ENCODE measurements at places on chromosomes 12 and 14.

GRCh38 chr14:77083082-77083481 lies 15.0 kb upstream of the CIPC start:
- DNase-seq = no peak

GRCh38 chr12:12839873-12840579 lies 26.9 kb downstream of the DDX47 start:
- no peak for DNase-seq

- no peak for DNase-seq
These were observed 1.3 kb downstream of the GPR65 start for GRCh38 chr14:88005978-88006851.

DNA sequence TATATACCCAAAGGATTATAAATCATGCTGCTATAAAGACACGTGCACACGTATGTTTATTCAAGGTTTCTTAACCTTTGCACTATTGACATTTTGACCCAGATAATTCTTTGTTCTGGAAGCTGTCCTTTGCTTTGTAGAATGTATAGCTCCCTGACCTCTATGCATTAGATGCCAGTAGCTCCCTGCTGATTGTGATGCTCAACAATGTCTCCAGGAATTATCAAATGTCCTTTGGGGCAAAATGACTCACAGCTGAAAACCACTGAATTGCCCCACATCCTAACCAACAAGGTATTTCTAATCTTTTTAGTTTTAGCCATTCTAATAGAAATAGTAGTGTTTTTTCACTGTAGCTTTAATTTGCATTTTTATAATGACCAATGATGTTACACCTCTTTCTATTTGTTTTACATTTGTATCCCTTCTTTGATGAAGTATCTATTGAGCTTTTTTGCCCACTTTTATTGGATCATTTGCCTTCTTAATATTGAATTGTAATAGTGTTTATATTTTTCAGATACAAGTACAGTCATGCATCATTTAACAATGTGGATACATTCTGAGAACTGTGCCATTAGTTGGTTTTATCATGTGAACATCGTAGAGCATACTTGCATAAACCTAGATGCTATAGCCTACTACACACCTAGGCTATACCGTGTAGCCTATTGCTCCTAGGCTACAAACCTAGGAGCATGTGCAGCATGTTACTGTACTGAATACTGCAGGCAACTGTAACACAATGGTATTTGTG lies 10.4 kb upstream of the NOPCHAP1 start:
- no peak for DNase-seq

- no peak for DNase-seq
These were observed 1.5 kb upstream of the CRIP2 start for GRCh38 chr14:105473033-105473676.

DNA sequence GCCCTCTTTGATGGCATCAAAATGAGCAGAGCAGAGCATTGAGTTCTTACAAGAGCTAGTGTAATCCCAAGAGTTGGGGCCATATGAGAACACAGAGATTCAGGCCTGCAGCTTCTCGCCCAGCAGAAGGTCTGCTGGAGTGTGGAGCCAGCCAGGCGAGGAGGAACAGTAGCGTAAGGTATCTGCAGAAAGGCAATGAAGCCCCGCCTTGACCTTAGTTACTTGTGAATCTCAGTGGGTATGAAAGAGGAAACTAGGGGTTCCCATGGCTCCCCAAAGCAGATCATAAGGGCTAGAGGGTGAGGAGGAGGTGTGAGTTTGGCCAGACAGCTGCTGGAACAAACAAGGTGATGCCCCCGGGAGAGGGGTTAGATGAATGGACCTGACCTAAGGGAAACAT lies 49.4 kb downstream of the SLC8A3 start:
- DNase-seq = no peak

DNA sequence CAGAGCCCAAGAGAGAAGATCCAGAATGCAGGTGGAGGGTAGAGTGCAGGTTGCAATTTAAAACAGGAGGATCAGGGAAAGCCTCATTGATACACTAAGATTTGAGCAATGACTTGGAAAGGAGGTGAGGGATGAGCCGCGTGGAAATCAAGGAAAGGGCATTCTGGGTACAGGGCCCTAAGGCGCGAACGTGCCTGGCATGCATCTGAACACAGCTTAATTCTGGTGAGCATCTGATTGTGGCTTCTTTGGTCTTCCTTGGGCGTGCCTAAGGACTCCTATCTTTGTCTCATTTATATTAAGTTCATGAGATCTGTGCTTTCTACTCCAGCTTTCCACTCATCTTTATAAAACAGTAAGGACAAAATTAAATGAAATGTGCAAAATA lies 79.3 kb downstream of the NTF3 start:
- DNase-seq = no peak

DNA sequence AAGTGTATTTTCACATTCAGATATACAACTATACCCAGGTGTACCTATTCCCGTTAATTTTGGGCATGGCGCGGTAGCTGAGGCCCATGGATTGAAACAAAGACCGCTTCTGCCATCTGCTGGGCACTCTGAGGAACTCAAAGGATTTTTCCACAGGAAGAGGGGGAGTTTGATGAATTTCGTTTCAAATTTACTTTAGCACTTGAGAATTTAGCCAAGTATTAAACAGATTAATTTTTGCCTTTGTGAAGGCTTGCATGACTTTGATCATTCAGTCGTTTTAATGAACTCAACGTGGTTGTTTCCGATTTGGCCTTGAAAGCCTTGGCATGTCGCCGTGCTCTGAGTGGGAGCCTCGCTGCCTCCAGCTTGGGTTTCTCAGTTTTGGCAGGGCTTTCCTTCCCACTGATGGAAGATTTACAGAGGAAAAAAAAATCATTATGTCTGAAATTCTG lies 153.2 kb upstream of the DDHD1 start:
- peak; percentile 58 for DNase-seq

GRCh38 chr12:2179953-2180736 lies 127.4 kb downstream of the CACNA1C start:
- DNase-seq = no peak

- DNase-seq = no peak
These were observed 10.2 kb downstream of the ARHGDIB start for GRCh38 chr12:14950982-14951746.

- DNase-seq = no peak
These were observed 249.2 kb downstream of the C12orf50 start for GRCh38 chr12:87779858-87780498.

GRCh38 chr12:129594098-129594497 lies 309.7 kb downstream of the TMEM132D start:
- DNase-seq = no peak

DNA sequence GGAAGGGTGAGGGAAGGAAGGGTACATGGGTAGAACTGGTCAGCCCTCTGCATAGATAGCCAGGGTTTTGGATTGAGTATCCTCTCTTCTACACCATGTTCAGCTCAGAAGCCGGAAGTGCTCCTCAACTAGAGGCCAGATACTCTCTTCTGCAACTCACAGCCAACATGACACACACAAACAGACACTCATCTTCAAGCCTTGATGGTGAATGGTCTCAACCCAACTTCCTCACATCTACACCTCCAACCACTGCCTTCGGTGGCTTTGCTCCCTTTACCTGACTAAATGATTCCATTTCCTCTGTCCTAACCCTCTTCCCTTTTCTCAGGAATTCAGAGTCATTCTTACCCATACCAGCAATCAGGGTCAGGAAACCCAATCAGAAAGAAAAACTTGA lies 7.6 kb upstream of the FKBP11 start:
- no peak for DNase-seq

GRCh38 chr14:68248481-68249255 lies 429.1 kb downstream of the RAD51B start:
- peak; percentile 13 for DNase-seq

DNA sequence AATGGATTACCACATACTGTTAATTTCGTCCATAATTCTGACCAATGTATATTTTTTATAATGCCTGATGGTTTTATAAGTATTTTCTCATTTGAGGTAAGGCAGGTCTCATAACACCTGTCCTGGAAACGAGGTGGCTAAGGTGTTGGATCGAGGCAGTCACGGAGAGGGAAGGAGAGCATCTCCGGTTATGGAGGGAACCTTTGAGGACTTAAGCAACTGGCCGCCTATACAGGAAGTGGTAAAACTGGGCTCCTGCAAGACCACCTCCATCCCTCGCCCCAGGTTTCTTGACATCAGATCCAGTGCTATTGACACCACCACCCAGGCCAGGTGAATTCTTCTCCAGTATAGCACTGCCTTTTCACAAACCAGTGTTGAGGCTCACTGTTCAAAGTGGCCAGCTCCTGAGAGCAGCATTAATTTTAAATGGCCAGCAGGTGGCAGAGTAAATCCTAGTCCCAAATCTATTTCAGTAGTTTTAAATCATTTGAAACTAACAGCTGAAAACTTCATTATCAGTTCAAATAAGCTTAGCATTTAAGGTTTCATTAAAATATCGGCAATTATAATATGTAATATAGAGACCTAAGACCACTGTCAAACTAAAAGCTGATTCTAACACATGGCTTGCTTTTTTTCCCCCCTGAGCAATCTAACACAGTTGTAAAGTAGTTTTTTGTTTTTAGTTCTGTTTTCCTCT lies 100.8 kb downstream of the PPM1A start:
- no peak for DNase-seq

- DNase-seq = no peak
These were observed 6.4 kb downstream of the AVPR1A start for GRCh38 chr12:63144556-63144955.

DNA sequence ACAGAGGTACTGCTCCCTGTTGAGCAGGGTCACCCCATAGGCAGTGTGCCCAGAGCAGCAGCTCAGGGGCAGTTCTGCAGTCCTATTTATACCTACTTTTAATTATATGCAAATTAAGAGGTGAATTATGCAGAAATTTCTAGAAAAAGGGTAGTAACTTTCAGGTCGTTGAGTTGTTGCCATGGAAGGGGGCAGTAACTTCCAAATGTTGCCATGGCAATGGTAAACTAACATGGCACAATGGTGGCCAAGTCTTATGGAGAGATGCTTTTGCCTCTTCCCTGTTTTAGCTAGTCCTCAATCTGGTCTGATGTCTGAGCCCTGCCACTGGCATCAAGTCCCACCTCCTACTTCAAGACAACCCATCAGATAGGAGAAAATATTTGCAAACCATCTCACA lies 30.4 kb upstream of the P2RX7 start:
- no peak for DNase-seq

DNA sequence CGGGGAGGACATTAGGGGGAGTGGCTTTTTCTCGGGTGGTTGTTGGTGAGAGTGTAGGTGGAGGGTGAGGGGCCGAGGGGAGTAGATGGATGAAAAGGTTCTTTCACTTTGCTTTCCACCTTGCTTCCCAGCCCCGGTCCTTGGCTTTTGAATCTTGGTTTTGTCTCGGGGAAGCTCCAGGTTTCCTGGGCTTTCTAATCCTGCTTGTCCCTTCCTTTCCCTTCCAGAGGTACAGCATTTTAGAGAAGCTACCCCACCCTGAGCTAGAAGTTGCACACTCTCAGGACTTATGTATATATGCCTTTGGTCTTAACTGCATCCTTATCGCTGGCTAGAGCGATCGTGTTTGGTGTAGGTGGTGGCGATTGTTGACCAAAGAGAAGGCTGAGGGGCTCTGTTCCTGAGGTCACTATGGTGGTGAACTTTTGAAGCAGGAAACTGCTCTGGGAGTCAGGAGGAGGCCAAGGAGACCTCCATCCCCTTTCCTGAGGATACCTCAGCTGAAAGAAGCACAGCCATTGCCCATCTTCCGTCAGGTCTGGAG lies 862 bp downstream of the PIP4K2C start:
- no peak for DNase-seq

Measured in NCI-H1417 treated with DMSO at 0.1 percent for 48 hours (cell line).